ENCODE measurements at places on chromosomes 1 and 21. TPM values are rescaled to one million over a fixed set of nuclear protein-coding genes. Genes with fewer than 3 reads are reported as not detected.

The VASH2 gene
- total RNA-seq: not detected

The OR6F1 gene
- total RNA-seq: not detected

- peak; percentile 65 for DNase-seq
Observed at GRCh38 chr1:53552981-53553733, 94.0 kb downstream of the DMRTB1 start.

- DNase-seq: no peak
Observed at GRCh38 chr1:98940722-98941079, 64.0 kb downstream of the PLPPR5 start.

- no peak for DNase-seq
Observed at GRCh38 chr1:86205741-86206140, 49.2 kb upstream of the COL24A1 start.

The RCC2 gene
- total RNA-seq: 86.3 TPM

The KHDC4 gene
- total RNA-seq: 50.7 TPM
